ENCODE measurements at places on chromosomes 6 and 20.

- DNase-seq, result no peak
These were observed 330.1 kb downstream of the HDGFL1 start for GRCh38 chr6:22899426-22899825.

GRCh38 chr20:20655883-20656282 is 56.6 kb downstream of the RALGAPA2 start:
- no peak for DNase-seq

GRCh38 chr6:29552512-29553051 is 7.0 kb downstream of the UBD start:
- DNase-seq, result no peak

DNA sequence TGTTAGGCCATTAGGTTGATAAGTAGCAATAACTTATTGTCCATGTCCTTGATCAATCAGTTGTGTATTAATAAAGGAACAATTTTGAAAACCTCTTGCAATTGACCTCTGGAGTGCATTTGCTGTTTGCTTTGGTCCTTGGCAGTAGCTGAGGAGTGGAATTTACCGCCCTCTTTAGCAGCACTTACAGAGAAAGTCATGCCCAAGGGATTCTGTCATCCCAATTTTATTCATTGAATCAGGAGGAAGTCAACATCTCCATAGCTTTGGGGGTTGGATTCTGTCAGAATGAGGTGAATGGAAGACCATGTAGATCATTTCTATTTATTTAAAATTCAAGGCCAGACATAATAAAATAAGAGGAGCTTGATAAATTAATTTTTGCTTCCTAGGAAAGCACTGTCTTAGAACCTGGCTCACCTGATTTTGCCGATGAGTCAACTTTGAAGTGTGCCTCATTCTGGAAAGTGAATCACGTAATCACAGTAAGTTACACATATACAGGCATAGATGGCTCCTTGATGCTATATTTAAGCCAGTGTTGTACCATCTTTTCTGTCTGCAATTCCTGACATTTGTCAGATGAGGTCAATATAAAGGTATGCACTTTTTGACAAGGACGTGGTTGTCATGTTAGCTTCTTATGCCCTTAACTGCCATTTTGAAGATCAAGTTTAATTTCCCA is 128.7 kb upstream of the MLIP start:
- DNase-seq, result no peak

GRCh38 chr20:362271-363254 is 15.7 kb downstream of the NRSN2 start:
- peak; percentile 48 for DNase-seq

GRCh38 chr20:7094438-7094997 is 327.0 kb downstream of the BMP2 start:
- DNase-seq, result no peak

DNA sequence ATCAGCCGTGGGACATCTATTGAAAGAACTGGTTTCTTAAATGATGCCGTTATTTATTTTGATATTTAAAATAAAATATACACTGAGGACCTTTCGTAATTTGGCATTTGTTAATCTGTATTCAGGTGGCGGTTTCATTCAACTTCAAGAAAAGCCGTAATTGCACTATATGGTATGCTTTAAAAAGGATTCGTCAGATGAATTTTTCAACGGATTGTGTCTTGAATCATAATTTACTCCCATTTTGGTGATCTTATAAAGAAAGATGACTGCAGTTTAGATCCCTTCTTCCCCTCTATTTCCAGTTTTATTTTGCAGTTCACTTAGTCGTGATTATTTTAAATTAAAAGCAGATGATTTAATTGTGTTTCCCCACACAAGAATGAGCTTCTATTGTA is 761 bp downstream of the KLHL32 start:
- no peak for DNase-seq

- DNase-seq, result peak; percentile 60
These were observed 50.9 kb upstream of the DACT2 start for GRCh38 chr6:168370310-168370991.

- no peak for DNase-seq
These were observed 137.2 kb downstream of the MAP3K4 start for GRCh38 chr6:161128680-161129196.

- no peak for DNase-seq
These were observed 19.8 kb upstream of the RBM38 start for GRCh38 chr20:57371363-57371762.

- no peak for DNase-seq
These were observed 687 bp upstream of the HTR1B start for GRCh38 chr6:77463861-77464494.

DNA sequence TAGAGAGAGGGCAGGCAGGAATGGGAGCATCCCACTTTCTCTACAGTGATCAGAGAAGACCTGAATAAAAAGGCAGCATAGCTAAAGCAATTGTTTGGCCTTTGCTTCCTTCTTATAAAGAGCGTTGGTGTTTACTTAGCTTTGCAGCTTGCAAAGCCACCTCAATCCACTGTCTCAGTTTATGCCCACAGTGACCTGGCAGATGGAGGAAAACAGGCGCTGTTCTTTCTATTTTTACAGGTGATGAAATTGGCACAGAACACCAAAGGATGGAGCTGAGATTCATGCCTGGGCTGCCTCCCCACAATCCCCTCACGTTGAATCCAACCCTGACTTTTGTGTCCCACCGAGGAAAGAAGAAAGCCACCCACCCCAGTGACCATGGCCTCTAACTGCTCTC is 130.5 kb downstream of the TTLL2 start:
- DNase-seq, result no peak

DNA sequence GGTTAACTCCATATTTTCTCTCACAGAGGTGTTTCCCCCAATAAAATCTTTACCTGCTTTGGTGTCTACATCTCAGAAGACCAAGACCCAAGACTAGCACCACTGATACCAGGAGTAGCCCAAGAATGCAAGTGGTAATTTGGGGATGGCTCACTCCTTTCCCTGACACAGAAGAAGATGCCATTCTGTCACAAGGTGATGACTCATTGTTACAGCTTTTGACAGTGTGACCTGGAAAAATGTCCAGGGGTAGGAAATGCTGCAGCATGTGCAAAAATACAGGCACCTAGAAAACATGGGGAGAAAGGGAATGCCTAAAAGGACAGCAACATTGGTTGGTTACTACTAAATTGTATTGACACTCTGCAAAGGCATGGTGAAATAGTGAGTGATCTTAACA is 254.0 kb upstream of the GJE1 start:
- no peak for DNase-seq

DNA sequence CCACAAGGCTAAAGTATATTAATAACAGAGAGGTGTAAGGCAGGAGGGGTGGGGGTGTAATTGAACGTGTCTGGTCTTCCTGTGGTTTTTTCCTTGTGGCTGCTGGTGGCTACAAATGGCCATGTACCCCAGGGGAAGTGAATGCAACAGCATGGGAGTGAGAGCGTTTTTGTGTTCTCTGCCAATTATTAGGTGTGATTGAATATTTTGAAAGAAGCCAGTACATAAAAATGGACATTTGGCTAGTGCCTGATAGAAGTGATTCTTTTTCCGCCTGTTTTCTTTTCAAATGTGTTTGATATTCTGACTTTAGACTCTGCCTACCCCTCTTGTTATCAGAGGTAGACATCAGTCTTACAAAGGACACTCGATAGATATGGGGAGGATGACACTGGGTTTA is 141.3 kb downstream of the PRL start:
- DNase-seq, result no peak

GRCh38 chr6:22146931-22147701 is 149.7 kb downstream of the PRL start:
- no peak for DNase-seq

- no peak for DNase-seq
These were observed 493.4 kb upstream of the EYS start for GRCh38 chr6:66200390-66200789.

DNA sequence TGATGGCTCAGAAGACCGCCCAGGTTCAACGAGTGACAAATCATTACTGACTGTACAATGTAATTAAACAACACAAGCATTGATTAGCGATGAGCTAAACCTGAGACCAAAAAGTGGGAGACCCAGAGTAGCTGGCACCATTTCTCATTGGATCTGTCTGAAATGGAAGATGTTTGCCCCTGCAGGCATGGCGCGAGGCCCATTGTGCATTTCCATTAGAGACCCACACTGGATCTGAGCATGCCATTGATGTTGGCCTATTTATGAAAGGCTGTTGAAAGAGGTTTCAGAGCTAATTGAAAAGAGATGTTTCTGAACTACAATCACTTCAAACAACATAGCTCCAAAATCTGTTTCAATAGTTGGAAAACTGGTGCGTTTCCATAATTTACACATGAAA is 196.7 kb downstream of the TFAP2B start:
- DNase-seq, result no peak

GRCh38 chr20:49043000-49043399 is 3.1 kb upstream of the CSE1L start:
- DNase-seq, result no peak

- DNase-seq, result no peak
These were observed 102.1 kb downstream of the SCAF8 start for GRCh38 chr6:154835307-154835706.

GRCh38 chr6:157661652-157662051 is 161.4 kb upstream of the SNX9 start:
- no peak for DNase-seq

GRCh38 chr20:21395666-21396598 is 1.4 kb downstream of the NKX2-4 start:
- peak; percentile 43 for DNase-seq

GRCh38 chr6:159766906-159767305 is 5.1 kb downstream of the ACAT2 start:
- DNase-seq, result no peak

- no peak for DNase-seq
These were observed 123.4 kb upstream of the TENT5A start for GRCh38 chr6:81875782-81876293.

GRCh38 chr6:317448-318144 is 25.3 kb downstream of the DUSP22 start:
- no peak for DNase-seq

GRCh38 chr6:1893470-1894130 is 283.9 kb downstream of the FOXC1 start:
- DNase-seq, result no peak

DNA sequence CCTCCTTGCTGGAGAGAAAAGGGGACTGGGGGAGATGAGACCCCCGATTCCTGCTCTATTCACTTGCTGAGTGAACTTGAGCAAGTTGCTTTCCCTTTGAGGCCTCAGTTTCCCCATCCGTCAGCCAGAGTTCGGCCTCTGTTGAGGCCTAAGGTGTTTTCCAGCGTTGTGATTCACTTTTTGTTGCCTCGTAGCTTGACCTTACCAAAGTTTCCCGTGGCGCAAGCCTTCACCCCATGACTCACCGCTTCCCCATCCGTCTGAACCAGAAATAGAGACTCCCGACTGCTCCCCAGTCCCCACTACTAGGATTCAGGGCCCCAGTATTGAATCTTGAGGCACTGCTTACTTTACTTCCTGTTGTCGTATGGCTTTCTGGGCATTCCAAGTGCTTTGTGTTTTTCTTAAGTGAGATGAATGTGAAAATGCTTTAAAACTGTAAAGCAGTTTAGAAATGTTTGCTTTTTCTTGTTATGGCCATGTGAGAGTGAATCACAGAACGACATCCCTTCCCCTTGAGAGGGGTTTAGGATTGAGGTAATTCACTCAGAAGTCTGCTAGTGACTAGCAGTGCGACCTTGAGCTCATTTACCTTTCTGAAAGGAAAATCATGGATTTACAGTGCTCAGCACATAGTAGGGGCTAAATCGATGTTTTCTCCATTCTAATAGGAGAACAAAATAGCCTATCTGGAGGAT is 1.2 kb downstream of the CHMP4B start:
- DNase-seq, result no peak

- DNase-seq, result no peak
These were observed 1009.3 kb downstream of the GRIK2 start for GRCh38 chr6:102402635-102403329.

GRCh38 chr20:62850333-62850974 is 11.2 kb downstream of the TCFL5 start:
- no peak for DNase-seq

DNA sequence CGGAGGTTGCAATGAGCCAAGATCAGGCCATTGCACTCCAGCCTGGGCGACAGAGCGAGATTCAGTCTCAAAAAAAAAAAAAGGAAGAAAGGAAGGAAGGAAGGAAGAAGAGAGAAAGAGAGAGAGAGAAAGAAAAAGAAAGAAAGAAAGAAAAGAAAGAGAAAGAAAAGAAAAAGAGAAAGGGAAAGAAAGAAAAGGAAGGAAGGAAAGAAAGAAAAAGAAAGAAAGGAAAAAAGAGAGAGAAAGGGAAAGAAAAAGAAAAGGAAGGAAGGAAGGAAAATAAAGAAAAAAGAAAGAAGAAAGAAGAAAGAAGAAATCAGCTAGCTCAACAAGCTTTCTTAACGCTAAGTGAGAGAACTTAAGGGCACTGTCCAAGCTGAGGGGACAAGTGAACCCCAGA is 7.6 kb upstream of the MATN4 start:
- DNase-seq, result no peak

DNA sequence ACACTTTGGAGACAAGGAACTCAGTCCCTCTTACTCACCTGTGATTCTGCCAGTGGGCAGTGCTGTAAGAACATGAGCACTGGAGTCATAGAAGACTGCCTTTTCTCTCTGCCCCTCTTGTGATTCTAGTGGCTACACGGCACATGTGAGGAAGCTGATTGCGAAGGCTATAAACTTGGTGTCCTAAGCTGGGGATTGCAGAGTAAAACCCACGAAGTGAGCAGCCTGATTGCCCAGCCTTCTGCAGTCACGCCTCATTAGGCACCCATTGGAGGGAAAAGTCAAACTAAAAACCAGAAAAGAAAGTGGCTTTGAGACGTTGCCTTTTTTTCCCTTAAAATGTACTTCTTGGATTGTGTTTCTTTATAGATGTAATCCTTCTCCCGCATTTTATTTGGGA is 748.4 kb upstream of the CHD6 start:
- no peak for DNase-seq

DNA sequence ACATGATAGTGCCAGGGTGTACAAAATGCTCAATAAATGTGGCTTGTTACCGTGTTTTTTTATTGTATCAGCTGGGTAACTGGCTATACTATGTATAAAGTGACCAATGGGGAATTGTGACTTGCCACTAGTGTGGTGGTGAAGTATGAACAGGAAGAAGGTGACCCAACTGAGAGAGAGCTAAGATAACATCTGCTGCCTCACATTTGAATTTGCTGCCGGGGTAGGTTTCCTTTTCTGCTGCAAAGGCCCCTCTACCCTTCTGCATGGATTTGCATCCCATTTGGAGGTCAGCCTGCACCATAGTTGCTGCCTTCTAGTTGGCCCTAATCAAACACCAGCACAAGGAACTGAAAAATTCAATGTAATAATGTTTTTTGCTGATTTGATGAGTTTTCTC is 24.1 kb downstream of the IL17A start:
- no peak for DNase-seq

DNA sequence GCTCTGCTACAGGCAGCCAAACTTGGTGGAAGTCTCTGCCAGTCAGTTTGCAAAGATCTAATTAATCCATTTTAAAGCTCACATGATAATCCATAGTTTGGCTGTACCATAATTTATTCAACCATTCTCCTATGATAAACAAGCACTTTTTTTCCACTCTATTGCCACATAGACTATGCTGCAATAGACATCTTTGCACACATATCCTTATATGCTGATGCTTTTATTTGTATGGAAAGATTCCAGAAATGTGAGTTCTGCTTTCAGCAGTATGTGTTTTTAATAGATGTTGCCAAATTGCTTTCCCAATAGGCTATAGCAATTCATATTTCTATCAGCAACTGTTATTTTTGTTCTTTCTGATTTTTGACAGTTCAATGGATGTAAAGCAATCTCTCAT is 628.0 kb downstream of the KIF16B start:
- DNase-seq, result no peak
